ENCODE measurements at places on chromosomes 3 and 15. TPM values are rescaled to one million over a fixed set of nuclear protein-coding genes. Genes with fewer than 3 reads are reported as not detected.

DNA sequence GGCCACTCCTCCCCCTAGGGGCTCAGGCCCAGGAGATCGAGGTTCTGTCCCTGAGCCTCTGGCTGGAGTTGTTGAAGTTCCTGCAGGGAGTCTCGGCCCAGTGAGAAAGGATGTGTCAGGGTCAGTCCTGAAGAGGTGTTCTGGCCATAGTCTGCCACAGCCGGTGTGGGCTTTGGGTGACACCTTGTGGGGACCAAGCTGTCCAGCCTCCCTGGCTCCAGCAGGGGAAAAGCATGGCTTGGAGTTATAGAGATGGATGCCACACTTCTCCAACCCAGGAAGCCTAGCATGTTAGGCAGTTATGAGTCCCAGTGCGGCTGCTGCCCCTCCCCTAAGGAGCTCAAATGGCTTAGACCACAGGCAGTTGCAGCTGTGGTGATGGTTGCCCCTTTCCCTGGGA, 945.6 kb upstream of the GBE1 start:
- no peak for DNase-seq

DNA sequence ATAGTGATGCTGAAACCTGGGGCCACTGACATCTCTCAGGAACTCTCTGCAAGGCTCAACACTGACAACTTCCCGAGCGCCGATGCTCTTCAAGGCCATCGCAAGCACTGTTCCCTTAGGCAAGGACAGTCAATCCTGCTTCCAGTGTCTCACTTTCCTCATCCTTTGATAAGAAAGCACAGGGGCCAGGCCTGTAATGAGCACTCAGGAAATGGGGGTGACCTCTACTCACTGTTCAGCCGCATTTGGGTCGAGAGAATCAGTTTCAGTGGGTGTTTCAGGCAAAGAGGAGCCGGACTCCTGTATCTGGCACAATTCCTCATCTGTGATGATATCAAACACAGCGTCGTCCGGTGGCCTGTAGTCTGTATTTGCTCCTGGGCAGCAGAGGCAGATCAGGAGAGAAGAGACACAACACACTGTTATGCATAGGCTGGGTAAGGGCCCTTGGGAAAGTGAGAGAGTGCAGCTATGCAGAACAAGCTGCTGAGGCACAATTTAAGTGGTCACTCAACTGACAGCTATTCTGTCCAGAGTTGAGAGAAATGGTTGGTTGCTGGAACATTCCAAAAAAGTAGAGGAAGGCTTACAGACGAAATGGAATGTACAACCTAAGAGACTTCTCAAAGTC, 11.9 kb downstream of the CXCR6 start:
- DNase-seq: no peak

DNA sequence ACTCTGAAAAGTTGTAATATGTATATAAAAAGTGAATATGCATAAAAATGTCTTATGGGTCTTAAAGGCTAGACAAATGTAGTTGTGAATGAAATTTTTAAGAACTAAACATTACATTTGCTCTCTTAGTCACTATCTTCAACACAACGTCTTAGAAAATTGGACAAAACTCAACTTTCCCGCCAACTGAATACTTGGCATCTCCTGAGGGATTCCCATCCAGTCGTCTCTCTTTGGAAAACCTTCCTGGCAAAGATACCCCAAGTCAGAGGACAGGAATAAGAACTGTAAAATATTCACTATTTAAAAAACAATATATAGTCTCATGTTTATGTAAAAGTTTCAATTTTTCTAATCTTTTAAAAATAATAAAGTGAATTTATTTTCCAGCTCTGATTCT, 354.8 kb downstream of the GRM7 start:
- DNase-seq: no peak

DNA sequence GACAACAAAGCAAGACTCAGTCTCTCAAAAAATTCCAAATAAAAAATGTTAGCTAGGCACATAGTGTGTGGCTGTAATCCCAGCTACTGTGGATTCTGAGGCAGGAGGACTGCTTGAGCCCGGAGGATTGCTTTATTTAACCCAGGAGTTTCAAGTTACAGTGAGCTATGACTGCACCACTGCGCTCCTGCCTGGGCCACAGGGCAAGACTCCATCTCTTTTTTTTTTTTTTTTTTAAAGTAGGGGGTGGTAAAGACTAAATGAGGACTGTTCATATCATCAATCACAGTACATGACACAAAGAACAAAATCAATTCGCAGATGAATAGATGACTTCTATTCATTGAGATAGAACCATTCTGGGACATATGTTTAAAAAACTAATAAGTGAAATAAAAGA, 48.1 kb downstream of the ACAP2 start:
- no peak for DNase-seq

- no peak for DNase-seq
Observed at GRCh38 chr3:79477242-79477641, 290.6 kb downstream of the ROBO1 start.

GRCh38 chr3:184636741-184637316, 75.0 kb downstream of the MAGEF1 start:
- no peak for DNase-seq

DNA sequence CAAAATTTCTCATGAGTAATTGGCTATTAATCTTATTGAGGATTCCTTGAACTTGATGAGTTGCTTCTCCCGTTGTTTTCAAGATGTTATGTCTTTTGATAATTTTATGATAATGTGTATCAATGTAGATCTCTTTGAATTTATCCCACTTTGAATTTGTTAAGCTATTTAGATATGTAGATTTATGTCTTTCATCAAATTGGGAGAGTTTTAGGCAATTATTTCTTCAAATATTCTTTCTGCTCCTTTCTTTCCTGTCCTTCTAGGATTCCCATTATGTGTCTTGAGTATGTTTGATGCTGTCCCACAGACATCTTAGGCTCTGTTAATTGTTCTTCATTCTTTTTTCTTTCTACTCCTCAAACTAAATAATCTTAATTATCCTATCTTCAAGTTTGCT, 68.1 kb upstream of the FGD5 start:
- DNase-seq: no peak

GRCh38 chr3:12727481-12727880, 31.6 kb downstream of the TMEM40 start:
- DNase-seq: no peak

DNA sequence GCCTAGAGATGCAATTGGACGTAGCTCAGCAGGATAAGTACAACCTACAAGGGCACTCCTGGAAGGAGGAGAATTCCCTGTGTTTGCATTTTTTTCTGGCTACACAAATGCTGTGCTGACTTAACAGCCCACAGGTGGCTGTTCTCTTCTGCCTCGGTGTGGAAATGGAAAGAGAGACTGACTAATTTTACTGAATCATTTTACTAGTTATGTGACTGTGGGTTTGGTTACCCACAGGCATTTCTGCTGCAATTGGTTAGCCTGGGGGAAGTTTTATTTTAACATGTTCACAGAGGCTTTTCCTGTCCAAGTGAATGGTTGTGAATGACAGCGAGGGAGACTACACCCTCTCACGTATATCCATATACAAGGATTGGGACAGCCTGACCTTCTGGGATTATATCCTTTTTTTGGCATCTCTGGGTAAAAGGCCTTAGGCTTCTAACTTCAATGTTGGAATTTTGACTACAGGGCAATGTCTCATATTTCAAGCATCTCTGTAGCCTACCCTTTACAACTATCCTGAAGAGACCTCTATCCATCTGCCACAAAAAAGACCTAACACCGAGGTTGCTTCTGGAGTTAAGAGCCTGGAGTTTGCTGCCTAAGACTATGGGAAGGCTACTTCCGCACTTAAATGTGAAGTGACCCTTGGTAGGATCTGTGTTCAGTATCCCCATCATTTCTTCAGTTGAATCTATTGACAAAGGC, 67.2 kb upstream of the TP63 start:
- no peak for DNase-seq

DNA sequence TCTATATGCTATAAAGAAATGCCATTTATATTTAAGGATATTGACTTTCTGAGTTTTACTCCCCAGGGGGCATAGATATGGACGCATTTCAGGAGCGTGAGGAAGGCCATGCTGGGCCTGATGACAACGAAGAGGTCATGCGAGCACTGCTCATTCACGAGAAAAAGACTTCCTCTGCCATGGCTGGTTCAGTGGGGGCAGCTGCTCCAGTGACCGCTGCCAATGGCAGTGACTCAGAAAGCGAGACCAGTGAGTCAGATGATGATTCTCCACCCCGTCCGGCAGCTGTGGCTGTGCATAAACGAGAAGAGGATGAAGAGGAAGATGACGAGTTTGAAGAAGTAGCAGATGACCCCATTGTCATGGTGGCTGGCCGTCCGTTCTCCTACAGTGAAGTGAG, 38.4 kb downstream of the GTF2E1 start:
- no peak for DNase-seq

DNA sequence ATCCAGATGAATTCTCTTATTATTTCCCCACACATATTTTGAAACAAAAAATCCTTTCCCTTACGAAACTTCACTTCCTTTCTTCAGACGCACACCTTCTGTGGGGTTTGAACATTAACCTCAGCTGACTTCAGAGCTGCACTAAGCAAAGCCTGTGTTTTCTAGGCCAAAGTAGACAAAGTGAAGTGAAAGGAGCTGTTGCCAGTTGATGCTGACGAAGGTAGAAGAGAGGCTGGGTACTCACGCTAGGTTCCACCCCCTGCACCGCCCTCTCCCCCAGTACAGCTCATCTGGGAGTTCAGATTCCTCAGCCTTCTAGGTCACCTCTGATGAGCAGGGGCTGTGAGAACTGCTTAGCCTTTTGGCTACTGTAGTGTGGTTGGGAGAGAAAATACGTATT, 24.1 kb downstream of the DUT start:
- no peak for DNase-seq

DNA sequence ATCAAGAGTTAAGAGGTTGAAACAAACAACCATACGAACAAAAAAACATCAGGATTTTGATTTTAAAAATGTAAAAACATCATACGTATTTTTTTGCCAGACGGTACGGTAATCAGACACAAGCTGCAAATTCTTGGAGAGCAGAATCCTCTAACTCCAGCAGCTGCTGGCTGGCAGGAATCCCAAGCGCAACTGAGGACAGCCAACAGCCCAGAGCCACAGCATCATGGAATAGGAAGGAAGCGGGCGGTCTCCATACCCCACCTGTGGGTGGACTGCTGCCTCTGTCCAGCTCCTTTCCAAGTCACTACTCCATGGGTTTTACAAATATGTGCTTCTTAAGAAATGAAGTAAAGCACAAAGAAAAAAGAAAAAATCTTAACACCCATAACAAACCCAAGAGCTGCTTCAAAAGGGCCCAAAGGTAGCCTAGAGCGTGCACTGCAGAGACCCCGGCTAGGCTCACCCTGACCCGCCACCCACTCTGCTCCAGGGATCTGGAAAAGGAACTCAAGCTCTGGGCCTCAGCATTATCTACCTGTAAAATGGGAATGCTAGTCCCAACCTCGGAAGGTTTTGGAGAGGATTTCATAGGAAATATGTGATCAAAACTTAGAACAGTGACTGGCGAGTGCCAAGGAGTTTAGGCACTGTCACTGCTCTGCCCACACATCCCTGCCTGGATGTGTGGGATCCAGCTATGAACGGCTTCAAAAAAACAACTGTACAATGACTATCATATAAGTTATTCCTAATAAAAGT, 33.4 kb downstream of the ZXDC start:
- DNase-seq: no peak

DNA sequence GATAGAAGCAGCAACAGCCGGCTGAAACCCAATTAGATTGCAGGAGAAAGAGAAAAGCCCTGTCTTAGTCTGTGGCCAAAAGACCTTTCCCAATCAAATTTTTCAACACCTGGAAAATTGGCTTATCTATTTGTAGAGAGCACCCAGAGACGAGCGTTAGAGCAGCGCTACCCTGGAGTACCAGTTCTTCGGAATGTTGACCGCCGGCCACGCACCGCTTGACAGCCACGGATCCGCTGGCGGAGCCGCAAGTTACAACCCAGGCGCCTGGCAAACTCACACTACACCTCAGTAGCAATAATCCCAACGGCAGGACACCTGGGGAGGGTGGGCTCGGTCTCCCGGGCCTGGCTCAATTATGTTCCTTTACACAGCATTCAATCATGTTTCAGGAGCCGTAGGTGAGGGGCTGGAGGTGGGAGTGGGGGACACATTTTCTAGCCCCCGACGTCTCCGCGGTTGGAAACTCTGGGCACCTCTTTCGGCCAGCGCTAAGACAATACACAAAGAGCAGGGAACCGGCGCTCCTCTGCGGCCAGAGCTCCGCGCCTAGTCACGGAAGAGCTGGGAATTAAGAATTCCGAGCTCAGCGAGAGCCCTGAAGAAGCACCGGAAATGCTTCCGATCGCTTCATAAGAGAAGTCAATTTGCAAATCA, 1.2 kb downstream of the MB21D2 start:
- DNase-seq: no peak

DNA sequence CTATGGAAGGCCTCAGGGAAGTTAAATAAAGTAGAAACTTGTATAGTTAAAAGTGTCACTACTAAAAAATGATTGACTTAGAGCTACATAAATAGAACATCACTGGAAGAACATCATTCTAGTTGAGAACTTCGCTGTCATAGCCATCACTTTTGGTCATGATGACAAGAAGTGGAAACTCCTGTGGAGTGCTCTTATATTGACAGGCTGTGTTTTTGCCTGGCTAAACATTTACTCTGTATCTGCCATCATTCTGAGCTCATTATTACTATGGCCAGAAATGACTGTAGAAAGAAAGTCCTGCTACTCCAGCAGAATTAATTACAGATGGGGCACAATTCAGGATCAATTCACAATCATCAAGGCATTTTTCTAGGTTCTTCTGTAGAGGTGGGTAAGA, 165.1 kb upstream of the GOLIM4 start:
- DNase-seq: no peak

- DNase-seq: no peak
Observed at GRCh38 chr3:34078418-34078817, 280.0 kb downstream of the PDCD6IP start.

DNA sequence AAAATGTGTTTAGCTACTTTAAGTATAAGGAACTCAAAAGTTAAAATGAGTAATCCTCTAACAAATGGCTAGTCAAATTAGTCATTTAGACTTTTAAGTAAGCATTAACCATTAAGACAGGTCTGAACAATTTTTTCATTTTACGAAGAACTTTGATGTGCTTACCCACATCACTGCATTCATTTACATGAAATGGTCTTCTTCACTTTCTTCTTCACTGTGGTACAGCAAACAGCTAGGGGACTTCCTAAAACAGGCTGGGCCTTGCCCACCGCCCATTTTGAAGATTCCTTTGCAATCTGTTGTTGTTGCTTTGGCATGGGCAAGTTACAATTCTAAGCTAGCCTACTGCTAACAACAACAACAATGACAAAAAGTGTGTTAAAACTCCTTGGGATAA, 67.4 kb downstream of the CBLB start:
- DNase-seq: no peak

GRCh38 chr15:85150130-85150480, 168.4 kb downstream of the PDE8A start:
- DNase-seq: no peak

GRCh38 chr15:41061667-41062066, 54.4 kb downstream of the INO80 start:
- DNase-seq: no peak

The EAF2 gene
- 9.3 TPM for total RNA-seq

The GNAT1 gene
- total RNA-seq: not detected

The TOPBP1 gene
- 21.1 TPM for total RNA-seq

The CEMIP gene
- 0.23 TPM for total RNA-seq

The SH3GL3 gene
- 0.26 TPM for total RNA-seq

The CSPG5 gene
- not detected for total RNA-seq

The ARGFX gene
- not detected for total RNA-seq

The PRKCD gene
- total RNA-seq: 82.2 TPM

The TRIM42 gene
- total RNA-seq: not detected

The TIPIN gene
- 10.6 TPM for total RNA-seq

The PAQR5 gene
- 6.5 TPM for total RNA-seq
